ENCODE measurements at places on chromosomes 3 and 15.

DNA sequence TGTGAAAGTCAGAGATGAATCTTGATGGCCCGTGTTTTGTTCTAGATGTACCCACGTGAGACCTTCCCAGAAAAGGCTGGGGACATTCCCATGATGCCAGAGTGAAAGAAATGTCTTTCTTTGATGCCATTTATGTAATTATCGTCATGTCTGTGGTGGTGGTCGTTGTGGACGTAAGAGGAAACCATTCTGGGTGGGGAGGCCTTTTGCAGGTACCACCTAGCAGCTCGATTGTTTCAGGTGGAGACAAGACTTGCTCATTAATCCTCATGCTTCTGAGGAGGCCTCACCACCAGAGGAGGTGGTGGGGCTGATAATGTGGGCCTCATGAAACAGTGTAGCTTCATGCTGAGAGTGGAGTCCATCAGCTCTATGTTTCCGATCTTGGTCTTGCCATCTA is 58.1 kb upstream of the USP3 start:
- no peak for DNase-seq

DNA sequence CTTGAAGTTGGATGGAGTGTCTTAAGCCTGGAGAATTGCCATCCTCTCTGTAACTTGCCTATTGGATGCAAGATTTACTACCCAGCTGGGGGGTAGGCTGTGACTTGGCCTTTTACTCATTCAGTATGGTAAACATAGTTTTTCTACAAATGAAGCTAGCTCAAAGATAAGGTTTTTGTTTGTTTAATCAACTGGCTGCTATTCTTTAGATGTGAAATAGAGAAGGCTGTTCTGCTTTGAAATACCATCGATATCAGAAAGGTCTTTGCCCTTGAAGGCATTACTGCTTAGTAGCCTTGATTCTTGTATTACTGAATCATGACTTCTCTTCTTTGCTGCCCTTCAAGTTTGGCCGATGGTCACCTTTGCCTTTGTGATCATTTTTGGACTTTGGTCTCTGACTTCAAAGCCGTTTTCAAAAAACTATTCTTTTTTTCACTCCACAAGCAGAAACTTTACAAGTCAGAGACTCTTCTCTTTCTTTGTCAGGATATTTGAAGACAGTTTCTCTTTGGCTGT is 83.1 kb downstream of the GAP43 start:
- DNase-seq = no peak

DNA sequence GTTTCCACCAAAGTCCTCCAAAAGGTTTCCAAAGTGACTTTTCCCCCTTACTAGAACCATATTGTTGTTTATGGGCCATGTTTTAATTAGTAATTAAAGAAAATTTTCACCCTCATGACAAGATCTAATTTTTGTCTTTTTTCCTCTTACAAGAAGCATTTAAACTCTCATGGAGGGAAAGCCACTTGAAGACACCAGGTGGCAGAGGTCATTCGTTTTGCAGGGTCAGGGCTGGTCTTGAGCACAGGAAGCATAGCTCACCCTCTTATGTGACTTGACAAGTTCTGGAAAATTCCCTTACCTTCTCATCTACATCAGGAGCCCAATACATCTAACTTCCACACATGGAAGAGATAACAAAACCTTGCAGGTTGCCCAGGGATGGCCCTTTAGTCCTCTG is 163.7 kb downstream of the GREM1 start:
- no peak for DNase-seq

DNA sequence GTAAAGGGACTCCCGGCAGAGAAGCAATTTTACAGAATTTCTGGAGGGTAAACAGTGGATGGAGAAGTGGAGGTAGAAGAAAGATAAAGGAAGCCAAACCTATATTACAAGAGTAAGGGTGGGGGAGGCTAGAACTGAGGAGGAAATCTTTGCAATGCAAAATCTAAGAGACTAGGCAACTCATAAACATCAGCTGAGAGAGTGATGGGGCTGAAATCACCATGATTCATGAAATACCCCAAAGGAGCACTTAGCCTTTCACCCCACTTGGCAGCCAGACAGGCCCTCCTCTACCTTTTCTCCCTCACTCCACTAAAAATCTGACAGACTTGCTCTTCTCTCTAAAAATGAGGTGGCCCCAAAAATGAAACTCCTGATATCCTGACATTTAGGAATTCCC is 19.5 kb upstream of the ZBTB38 start:
- no peak for DNase-seq

GRCh38 chr15:89958107-89958805 is 42.9 kb upstream of the ZNF710 start:
- no peak for DNase-seq

DNA sequence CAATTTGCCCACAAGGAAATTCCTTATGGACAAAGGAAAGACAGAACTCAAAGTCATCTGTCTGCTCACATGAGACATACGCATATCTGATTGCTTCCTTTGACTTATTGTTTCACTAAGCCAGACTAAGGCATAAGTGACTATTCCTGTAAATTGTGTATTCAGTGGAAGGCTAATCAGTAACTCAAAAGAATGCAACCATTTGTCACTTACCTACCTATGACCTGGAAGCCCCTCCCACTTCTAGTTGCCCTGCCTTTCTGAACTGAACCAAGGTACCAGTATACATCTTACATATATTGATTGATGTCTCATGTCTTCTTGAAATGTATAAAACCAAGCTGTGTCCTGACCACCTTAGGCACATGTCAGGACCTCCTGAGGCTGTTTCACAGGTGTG is 53.5 kb upstream of the PROK2 start:
- DNase-seq = no peak

- DNase-seq = no peak
These were observed 96.0 kb downstream of the ATP1B3 start for GRCh38 chr3:141972399-141972798.

- DNase-seq = no peak
These were observed 239.9 kb upstream of the NAALADL2 start for GRCh38 chr3:174619239-174619638.

DNA sequence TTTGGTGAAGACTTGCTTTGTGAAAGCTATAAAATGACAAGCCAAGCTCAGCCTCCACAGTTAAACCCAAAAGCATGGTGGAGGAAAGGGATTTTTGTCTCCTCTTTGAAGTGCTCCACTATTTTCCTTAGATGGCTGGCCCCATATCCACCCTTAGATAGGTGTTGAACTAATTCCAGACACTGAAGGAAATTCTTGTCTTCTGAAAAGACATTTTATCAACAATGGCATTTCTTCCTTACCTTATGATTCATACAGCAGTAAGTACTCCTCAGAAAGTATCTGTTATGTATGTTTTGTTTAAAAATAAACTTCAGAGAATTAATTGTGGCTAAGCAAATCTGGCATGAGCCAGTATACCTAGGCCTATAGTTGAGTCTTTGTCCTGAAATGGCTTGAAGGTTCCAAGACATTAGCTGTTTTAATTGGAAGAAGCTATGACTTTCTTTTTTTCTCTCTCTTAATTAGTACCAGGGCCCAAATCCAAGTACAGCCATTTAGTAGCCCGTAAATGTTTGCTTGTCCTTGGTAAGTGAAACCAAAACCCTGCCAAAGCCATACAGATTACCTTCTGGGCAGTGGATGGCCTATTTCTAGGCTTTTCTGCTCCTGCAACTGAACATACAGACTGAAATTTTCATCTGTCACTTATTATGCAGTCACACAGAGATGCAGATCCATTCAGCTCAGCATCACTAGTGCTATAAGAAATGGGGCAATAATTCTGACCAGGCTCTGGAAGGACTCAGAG is 5.1 kb upstream of the BFSP2 start:
- no peak for DNase-seq

DNA sequence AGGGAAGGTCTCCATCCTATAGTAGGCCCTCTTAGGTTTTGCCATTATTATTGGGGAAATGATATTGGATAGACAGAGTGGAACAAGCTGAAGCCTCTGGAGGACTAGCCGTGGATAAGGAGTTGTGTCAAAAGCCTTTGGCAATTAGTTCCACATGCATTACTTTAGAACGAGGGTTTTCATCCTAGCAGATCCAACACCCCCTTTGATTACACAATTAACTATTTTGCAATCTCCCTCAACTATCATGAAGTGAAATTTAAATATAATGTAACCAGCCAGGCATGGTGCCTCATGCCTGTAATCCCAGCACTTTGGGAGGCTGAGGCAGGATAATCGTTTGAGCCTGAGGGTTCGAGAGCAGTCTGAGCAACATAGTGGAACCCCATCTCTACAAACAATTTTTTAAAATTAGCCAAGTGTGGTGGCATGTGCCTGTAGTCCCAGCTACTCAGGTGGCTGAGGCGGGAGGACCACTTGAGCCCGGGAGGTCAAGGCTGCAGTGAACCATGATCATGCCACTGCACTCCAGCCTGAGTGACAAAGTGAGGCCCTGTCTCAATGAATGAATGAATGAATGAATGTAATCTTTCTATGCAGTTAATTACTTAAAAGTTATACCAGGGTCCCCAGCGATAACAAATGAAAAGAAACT is 56.8 kb downstream of the PXYLP1 start:
- no peak for DNase-seq

DNA sequence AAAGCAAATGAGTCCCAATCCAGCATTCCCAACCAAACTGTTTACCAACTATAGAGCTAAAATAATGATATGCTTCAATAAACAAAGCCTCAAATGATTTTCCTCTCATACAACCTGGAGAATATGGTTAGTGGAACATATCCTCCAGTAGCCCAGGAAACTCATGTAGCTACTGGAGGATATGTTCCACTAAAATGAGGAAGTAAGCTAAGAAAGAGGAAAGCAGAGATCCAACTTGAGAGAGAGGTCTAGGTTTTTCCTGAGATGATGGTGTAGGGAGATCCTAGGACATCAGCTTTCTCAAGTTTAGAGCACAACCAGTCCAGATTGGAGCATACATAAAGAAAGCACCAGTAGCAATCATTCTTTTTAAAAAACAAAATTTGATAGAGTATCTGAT is 44.6 kb upstream of the SLC4A7 start:
- DNase-seq = no peak

- no peak for DNase-seq
These were observed 12.4 kb upstream of the CD47 start for GRCh38 chr3:108103040-108103751.

GRCh38 chr3:183272142-183272541 is 19.1 kb downstream of the B3GNT5 start:
- DNase-seq = no peak

DNA sequence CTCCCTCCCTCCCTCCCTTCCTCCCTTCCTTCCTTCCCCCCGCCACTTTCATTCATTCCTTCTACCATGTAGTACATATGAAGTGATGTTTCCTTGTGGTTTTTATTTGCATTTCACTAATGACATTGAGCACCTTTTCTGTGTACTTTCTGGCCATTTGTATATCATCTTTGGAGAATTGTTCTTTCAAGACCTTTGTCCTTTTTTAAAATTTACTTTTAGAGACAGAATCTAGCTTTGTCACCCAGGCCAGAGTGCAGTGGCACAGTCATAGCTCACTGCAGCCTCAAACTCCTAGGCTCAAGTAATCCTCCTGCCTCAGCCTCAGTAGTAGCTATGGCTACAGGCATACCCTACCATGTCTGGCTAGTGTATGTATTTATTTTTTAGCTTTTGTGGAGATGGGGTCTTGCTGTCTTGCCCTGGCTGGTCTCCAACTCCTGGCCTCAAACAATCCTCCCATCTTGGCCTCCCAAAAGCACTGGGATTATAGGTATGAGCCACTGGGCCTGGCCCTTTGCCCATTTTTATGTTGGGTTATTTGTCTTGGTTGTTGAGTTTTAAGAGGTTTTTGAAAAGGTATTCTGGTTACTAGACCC is 42.0 kb upstream of the CTDSPL2 start:
- no peak for DNase-seq

GRCh38 chr15:69601711-69602504 is 149.3 kb downstream of the RPLP1 start:
- no peak for DNase-seq

DNA sequence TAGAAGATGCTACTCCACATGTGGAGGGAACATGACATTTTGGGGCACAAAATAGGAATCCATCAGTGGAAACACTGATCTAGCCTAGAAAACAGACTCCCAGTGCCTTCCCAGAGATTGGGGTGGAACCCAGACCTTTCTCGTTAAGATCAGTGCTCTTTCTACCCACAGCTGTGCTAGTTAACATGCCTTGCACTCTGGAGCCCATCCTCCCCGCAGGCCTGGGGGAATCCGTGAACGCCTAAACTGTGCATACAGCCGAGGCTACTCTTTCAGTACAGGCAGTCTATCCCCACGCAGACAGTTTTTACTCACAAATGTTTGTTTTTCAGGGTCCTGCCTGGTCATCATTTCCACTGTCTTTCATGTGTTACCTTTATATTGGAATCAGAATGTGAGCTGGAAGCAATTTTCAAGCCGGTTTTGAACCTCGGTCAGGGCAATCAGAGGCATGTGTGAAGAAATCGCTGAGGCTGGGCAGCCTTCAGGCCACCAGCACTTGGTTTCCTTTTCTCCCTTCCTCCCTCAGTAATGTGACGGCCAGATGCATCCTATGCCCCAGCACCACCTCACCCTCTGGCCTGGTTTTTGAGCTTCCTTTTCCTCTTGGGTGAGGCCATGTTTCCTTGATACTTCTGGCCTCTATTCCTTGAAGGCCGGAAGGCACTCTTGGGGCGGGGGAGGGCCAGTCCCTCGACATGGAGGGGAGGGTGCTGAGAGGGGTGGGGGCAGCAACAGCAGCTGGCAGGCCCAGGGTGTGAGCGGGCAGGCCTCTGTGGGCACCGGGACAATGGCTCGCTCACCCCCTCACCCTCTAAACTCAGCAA is 123.6 kb upstream of the GALNT15 start:
- no peak for DNase-seq

DNA sequence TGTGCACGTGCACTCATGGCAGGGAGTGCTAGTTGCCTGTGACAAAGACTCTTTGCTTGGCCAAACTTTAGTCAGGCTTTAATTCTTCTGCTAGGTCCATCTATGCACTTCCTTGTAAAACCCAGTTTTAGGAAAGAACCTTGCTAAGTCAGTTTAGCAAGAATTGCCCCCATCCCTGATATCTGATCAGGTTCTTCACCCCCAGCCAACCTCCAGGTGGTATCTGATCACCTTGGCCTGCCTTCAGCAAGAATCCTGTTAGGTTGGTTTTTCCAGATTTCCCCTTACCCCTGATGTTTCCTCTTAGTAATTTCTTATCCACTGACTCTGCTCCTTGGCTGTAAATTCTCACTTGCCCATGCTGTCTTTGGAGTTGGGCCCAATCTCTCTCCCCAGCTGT is 8.4 kb downstream of the HSPBAP1 start:
- DNase-seq = no peak

DNA sequence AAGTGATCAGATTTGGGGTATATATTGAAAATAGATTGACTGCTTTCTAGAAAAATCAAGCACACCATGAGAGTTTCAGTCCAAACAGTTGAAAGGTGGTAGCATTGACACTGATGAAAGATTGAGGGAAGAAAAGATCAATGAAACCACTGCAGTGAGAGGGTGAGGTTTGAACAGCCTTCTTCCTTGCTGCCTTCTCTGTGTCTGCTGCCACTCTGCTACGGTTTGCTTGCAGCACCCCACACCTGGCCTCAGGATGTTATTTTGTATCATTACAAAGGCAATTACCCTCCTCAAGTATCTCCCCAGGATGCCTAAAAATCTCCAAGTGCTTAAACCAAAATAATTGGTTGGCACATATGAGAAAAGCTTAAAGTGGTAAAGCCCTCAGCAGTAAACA is 683.6 kb upstream of the ARPP21 start:
- DNase-seq = no peak
